ENCODE measurements at places on chromosomes 13 and 19.

DNA sequence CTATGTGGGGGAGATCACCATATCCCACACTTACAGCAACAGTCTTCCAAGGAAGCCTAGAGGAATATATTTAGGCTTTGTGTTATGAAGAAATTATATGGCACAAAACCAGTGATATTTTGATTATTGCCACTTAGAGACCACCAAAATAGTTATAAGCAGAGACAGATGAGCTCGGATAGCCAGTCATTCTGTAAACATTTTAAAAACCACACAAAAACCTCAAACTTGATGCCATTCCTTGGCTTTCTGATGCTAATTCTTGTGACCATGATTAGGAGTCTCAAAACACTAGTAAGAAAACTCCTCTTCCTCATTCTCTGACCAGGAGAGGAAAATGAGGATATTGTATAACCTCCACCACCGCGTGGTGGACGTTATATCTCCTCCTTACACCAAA is 496.4 kb downstream of the FOXO1 start:
- DNase-seq = no peak

DNA sequence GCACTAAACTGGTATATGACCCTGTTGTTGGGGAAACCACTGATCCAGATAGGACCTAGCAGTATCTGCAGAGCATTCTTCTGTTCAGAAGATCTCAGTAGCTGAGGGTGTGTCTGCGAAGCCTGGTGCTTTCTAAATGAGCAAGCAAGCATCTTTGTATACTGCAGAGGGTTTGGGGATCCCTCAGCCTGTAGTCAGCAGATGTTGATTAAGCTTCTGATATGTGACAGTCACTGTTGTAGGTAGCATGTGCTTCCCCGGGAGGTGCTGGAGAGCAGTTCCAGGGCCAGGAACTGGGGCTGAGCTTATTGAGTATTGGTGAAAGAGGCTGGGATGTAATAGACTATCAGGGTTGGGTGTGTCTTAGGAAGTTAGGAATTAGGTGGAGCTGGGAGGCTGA is 1.5 kb downstream of the SCAF1 start:
- DNase-seq = no peak

- DNase-seq = no peak
These were observed 110.2 kb upstream of the DOCK9 start for GRCh38 chr13:99087954-99088491.

GRCh38 chr19:17123041-17123440 is 47.5 kb downstream of the MYO9B start:
- no peak for DNase-seq

- DNase-seq = no peak
These were observed at the start of gene ZNF154 for GRCh38 chr19:57708641-57709361. TSS of gene ZNF154 (minus strand) at chr19:57709204. CDS start at chr19:57708971, 233 bp downstream.

- DNase-seq = no peak
These were observed 5.3 kb downstream of the CCDC8 start for GRCh38 chr19:46407856-46408663.

GRCh38 chr19:46442808-46443450 is 14.2 kb upstream of the PNMA8C start:
- no peak for DNase-seq

- DNase-seq = peak; percentile 65
These were observed 18.5 kb downstream of the SLC27A1 start for GRCh38 chr19:17488593-17489391.

Data from activated CD8-positive, alpha-beta memory T cell treated with anti-CD3 and anti-CD28 coated beads for 1 hour (primary cell).